ENCODE measurements at places on chromosomes 4 and X.

GRCh38 chrX:109939498-109939897 is 63.4 kb upstream of the TMEM164 start:
- no peak for DNase-seq

GRCh38 chrX:101659601-101660063 is at the start of gene ARMCX2:
TSS of gene ARMCX2 (minus strand) at chrX:101659850. CDS start at chrX:101657588, 2,262 bp downstream.
- DNase-seq, result peak; percentile 11

DNA sequence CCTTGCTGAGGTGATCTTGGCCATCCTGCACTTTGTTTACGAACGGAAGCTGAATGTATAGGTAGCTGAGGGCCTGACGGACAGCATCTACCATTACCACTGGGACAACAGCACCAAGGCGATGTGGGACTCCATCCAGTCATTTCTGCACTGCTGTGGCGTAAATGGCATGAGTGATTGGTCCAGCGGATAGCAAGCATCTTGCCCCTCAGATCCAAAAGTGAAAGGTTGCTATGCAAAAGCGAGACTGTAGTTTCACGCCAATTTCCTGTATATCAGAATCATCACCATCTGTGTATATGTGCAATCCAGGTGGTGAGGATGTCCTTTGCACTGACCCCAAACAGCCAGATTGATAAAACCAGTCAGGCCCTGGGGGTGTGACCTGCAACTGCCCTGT is 4.2 kb upstream of the PYURF start:
- no peak for DNase-seq

- no peak for DNase-seq
Observed at GRCh38 chr4:10007793-10008608, 13.3 kb downstream of the SLC2A9 start.

Measured in left renal cortex interstitium (tissue), 4 donors.